Chondrocyte (in vitro differentiated cells): ENCODE measurements at places on chromosomes 13 and 19. TPM values are rescaled to one million over a fixed set of nuclear protein-coding genes. Genes with fewer than 3 reads are reported as not detected.

DNA sequence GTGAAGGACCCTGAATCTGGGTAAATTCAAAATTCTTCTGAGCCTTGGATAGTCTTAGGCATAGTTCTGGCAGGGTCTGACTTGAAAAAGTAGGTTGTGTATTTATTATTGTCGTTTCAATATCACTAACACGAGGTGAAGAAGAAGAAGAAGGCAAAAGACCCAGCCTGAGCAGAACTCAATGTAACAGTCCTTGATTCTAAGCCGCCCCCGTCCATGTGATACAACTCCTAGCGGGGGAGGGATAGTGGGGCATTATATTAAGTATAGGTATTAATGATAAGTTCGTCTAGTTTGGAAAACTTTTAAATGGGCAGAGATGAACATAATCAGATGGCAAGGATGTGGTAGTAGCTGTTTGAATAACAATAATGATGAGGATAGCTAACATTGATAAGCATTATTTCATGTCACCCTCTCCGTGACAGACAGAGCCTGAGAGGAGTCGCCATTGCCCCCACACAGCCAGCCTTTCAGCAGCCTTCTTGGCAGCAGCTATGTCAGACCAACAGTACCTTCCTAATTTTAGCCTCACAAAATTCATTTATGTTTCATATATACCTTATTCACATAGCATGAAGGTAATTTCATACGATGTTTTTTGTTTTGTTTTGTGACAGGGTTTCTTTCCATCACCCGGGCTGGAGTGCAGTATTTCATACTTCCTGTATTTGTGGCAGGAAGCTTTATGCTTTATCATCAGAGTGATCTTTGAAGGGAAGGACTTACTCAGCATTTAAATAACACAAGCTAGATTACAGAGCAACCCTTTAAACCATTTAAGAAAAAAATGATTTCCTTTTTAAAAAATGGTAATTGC, 64.4 kb upstream of the NPAS1 start:
- H3K27me3 ChIP-seq, result no peaks in the 10 kb centered on the region
- H3K27ac ChIP-seq, result peak overlapping the region; percentile 86
- DNase-seq, result no peak
- peaks cover 57% of the 10 kb centered on the region for H3K4me1 ChIP-seq
- no peak overlapping the region for H3K4me3 ChIP-seq

DNA sequence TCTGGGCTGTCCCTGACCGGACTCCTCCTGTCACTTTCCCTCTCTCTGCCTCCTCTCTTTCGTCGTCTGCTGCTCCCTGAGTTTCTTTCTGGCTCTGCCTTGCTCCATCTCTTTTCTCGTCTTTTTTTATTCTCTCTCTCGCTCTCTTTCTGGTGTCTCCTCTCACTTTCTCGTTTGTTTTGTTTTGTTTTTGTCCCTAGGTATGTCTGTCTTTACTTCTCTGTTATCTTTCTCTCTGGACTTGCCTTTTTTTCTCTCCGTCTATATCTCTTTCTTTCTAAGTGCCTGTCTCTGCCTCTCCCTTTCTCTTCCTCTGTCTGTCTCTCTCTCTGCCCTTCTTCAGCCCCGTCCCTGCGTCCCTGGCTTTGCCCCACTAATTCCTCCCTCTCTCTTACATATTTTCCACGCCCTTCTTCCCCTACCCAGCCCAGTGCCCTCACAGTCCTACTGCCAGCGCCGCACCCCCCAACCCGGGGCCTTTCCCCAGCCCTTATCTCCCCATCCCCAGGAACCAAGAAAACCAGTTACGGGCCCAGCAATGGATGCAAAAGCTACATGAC, 48.1 kb upstream of the SHKBP1 start:
- peaks cover 1% of the 10 kb centered on the region for H3K36me3 ChIP-seq
- H3K4me3 ChIP-seq, result no peak overlapping the region
- H3K4me1 ChIP-seq, result peaks cover 11% of the 10 kb centered on the region
- peaks cover 23% of the 10 kb centered on the region for H3K27me3 ChIP-seq
- H3K27ac ChIP-seq, result no peak overlapping the region

- H3K4me1 ChIP-seq, result peaks cover 2% of the 10 kb centered on the region
- DNase-seq, result no peak
Measured at GRCh38 chr13:113831061-113831460, 32.8 kb downstream of the GAS6 start.

- H3K36me3 ChIP-seq, result no peaks in the 10 kb centered on the region
- H3K27ac ChIP-seq, result no peak overlapping the region
- H3K27me3 ChIP-seq, result no peaks in the 10 kb centered on the region
- no peak for DNase-seq
Measured at GRCh38 chr13:113746143-113746525, 12.9 kb upstream of the TMEM255B start.

SIGLEC9 gene
- not detected in 3 replicates for total RNA-seq

ZNF181 gene
- 8.1 to 8.8 TPM (median 8.7 TPM) in 3 replicates for total RNA-seq
